ENCODE measurements at places on chromosomes 2 and 18.

DNA sequence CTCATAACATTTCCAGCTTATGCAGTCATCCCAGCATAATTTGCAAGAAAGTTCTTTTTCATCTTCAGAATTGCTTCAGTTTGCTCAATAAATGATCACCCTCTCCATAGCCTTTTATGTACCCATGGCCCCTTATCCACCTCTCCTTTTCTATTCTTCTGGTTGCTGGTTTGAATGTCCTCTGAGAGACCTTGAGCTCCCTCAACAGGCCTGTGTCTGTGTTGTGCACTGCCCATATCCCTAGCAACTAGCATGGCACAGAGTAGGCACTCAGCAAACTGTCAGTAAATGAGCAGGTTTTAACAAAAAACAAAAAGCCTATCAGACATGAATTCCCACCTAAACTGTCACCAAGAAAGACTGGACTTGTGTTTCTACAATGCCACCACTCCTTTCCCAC is 160.5 kb downstream of the AKAIN1 start:
- no peak for DNase-seq

DNA sequence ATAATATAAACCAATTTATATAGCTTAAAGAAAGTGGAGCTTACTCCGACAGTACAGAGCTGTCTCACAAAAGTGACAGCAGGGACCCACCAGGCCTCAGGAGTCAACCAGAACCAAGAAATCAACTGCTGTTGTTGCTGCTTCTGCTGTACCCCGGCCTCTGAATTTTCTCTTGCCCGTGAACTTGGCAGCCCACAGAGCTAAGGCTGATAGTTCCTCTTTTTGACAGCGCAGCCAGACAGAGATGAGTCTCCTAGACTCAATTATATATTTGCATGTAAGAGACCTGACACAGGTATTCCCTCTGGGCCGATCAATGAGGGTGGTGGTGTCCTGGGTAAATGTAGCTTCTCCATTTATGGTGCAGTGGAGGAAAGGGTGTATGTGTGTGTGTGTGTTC is 109.4 kb downstream of the KCTD1 start:
- no peak for DNase-seq

DNA sequence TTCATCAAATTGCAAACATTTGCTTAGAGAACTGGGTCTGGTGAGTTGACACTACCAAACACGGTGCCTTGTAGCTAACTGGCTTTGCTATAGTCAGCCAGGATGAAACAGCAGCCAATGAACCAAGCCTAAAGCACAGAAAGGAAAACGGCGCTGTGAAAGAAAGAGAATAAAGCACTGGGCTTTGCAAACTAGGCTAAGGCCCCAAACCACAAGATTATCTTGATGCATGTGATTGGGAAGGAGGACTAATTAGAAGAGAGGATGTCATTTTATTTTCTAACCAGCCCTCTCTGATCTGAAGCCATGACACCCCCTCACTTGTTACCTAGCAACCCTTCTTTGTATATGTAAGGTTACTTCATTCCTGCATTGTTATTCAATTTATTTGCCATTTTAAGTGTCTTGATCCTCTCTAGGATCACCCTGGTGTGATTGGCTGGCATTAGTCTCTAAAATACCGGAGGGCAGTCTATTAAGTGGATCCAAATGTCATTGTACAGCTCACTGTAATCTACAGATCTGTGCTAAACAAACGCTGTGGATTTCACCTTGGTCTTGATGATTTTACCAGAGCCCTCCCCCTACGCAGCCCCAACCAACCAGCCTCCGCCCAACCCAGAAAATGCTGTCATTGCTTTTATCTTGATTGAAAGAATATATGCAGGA is 395.4 kb upstream of the ACVR2A start:
- DNase-seq = no peak

DNA sequence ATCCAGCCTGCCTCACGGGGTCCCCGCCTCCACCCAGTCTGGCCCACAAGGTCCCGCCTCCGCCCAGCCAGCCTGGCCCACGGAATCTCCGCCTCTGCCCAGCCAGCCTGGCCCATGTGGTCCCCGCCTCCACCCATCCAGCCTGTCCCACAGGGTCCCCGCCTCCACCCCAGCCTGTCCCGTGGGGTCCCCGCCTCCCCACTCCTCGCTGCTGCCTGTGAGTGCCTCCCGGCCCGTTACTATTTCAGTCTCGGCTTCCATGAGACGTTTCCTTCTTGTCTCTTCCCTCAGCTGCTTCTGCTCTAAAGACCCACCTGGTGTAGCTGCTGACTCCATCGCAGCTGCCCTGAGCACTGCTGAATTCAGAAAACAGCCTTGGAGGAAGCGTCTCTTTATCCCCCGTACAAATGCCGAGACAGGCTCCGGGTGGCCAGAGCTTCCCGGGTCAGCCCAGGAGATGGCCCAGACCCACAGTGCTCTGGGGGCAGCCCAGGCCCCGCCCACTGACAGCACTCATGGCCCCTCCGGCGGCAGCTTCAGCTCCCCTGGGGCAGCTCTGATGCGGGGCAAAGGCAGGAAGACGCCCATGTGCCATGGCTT is 69.8 kb downstream of the NFATC1 start:
- no peak for DNase-seq

DNA sequence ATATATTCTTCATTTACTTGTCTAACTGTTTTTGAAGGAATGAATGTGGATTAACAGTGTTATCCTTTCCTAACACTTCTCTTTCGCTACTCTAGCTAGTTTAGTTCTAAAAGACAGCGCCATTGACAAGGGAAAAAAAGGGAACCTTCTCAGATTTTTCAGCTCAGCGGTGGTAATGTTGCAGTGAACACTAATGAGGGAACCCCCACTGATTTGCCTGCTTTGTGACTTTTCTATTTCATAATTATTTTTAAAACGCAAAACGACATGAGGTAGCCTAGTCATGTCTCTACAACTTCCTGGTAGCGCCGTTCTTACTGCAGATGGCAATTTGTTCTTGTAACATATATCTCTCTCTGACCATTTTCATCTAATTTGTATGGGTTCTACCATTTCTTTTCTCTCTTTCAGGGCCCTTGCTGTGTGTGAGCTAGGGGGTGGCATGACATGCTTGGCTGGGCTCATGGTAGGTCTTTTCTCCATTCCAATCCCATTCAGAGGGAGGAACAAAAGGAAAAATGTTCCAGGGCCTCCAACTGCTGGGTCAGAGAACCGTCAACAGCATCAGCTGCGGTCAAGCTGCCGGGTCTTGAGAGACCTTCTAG is 235.5 kb upstream of the SIX3 start:
- DNase-seq = no peak

All from AG04450 (cell line).